ENCODE measurements at places on chromosomes 11 and 22.

- no peak for DNase-seq
Measured at GRCh38 chr11:112610996-112611750, 350.0 kb upstream of the NCAM1 start.

DNA sequence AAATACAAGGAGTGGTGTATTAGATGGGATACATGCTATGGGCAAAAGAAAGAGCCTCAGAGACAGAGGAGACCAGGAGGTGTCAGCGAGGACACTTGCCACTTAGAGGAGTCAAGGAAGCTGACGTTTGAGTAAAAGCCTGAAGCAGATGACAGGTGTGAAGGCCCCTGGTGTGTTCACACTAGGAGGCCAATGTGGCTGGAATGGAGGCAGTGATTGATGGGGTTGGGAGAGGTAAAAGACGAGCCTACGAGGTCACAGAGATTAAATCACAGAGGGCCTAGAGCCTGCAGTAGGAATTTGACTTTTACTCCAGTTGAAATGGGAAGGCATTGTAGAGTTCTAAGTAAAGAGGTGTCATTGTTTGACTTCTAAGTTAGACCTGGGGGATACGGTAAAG, 12.0 kb upstream of the GDPD5 start:
- no peak for DNase-seq

GRCh38 chr22:27513021-27513420, 288.5 kb downstream of the MN1 start:
- no peak for DNase-seq

DNA sequence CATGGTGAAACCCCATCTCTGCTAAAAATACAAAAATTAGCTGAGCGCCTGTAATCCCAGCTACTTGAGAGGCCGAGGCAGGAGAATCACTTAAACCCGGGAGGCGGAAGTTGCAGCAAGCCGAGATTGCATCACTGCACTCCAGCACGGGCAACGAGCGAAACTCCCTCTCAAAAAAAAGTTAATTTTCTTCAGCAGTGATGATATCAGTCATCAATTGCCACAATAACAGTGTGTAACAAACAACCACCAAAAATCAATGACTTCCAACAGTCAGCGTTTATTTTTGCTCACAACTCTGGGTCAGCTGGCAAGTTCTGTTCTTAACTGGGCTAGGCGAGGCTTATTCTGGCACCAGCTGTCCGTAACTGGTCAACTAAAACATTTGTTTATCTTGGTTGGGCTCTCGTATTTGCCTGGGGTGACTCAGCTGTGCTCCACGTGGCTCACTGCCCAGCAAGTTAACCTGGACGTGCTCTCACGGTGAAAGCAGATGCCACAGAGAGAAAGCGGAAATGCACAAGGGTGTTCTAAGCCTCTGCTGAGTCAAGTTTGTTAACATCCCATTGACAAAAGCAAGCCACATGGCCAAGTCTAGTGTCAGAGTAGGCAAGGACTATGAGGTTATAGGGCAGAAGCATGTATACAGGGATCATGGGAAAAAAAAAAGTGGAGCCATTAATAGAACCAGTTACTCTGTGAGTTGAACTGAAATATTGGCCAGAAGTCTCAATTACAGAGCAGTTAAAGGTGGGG, 52.1 kb downstream of the LHFPL7 start:
- DNase-seq, result peak; percentile 12

DNA sequence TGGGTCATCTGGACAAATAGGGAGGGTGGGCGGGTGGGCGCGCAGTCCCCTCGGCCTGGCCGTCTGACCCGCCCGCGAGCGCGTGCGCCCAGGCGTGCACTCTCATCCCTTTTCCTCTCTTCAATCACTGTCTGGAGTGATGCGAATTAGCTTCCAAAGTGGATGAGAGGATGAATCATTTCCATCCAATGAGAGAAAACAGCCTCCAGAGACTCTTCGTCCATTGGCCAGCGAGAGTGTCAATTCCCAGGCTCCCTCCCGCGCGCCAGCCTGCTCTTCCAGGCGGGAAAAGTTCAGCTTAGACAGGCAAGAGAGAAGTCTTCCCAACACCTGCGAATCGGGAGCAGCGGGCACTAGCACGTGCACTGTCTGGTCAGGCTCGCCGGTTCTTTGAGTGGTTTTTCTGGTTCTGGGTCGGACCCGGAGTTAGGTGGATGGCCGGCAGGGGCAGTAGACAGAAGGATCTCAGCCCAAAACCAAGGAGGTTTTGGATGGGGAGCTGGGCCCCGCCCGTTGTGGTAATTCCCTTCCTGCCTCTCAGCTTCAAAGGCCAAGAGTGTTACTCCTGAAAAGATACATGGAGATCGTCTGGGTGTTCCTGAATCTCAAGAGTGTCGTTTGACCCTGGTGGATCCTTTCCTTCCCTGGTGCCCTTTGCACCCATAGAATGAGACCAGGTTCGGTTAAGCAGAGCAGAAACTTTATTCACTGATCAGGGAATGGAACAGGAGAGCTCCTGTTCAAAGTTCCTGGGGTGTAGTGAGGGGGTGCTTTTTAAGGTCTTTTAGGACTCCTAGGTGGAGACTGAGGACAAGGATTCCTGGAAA, 33.4 kb upstream of the GLYATL1 start:
- DNase-seq, result peak; percentile 73

DNA sequence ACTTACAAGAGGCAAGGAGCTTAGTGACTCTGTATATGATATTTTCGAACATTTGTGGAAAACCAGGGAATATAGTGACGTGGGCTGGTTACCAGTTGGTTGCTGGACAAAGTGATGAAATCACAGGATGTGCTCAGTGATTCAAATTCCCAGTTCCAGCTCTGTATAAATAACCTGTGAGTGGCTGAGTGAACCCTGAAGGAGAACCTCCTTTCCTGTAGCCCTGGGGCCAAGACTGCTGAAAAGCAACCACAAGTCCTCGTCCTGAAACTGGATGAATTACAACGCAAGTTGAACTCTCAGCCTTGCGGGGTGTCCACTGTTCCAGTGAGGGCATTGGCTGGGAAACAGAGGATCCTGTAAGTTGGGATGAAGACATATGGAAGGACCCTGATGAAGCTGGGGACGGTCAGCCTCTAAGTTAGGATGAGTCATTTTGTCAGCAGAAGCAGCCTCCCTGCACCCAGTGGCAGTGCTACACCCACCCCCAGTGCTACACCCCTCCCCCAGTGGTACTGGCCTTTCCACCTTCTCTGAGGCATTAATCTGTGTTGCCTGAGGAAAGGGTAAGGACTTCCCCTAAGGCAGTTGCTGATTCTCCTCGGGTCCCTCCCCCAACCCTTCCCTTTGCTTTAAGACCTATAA, 22.0 kb upstream of the CD81 start:
- DNase-seq, result no peak

DNA sequence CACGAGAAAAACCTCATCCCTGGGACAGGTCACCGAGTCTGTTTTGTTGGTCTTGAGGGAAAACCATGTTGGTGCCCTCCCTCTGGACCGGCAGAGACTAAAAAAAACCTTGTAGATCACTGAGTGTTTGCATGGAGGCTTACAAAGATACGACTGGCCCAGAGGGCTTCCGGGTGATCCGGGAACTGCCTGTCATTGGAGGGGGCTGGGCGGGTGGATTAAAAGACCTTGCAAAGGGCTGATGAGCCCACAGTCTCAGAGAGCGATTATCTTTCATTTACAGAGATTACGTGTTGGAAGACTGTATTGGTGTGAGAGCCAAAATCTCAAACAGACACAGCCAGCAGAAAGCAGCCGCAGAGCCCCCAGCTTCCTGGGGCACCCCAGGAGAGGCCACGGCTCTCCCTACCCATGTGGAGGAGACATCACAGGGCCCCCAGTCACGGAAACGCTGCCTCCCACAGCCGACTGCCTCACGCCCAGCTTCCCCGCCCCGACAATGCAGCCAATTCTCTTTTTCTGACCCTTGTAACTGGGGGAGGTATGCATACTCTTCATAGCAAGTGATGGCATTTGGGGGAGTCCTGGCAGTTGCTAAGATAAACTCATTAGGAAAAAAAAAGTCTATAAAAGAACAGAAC, 426.4 kb downstream of the CTTN start:
- peak; percentile 27 for DNase-seq

DNA sequence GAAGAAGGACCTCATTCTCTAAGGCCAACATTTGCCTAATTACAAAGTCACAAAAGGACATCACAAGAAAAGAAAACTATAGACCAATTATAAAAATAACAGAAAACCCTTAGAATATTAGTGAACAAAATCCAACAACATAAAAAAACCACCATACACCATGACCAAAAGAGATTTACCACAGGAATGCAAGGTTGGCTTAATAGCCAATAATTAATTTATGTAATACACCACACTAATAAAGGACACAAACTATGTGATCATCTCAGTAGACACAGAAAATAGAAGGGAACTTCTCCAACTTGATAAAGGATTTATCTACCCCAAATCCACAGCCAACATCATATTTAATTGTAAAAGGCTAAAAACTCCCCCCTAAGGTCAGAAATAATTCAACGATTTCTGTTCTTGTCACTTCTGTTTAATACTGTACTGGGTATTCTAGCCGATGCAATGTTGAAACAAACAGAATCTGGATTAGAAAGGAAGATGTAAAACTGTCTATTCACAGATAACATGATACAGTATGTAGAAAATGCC, 24.9 kb downstream of the CLTCL1 start:
- DNase-seq, result no peak

- DNase-seq, result peak; percentile 3
Measured at GRCh38 chr11:80031014-80031600, 590.3 kb upstream of the TENM4 start.

DNA sequence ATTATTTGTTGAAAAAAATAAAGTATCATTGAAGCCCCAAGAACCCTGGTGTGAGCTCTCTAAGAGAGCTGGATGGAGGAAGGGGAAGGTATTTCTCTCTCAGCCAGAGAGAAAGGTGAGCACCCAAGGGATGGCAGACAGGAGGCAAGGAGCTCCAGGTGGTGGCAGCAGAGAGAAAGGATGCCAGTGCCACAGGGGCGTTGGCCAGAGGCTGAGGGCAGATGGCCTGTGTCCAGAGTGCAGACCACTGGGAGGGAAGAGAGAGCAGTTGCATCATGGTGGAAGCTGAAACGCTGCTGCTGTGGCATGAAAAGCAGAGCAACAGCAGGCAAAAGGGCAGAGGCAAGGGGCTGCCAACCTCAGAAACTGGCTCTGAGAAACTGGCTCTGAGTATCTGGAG, 8.5 kb downstream of the SPON1 start:
- no peak for DNase-seq

DNA sequence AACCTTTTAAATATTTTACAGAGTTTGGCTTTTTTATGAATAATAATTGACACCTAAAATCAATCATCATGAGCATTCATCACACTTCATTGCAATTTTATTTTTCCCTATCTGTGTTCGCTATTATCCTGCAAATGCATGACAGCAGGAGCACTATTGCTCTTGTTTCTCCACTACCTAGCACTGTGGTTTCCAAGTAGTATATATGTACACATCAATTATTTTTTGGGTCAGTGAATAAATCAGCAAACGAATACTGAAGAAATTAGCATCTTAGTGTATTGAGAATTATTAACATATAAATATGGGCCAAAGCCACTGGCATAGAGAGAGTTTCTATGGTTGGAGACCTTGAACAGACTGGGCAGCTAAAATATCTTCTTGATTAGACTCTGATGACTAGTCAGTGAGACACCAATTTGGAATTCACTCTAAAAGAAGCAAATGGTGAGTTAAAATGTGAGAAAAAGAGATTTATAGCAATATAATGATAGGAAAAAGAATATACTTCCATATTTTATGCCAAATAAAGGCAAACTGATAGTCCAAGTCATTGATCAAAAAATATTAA, 731.1 kb upstream of the LUZP2 start:
- DNase-seq, result no peak

DNA sequence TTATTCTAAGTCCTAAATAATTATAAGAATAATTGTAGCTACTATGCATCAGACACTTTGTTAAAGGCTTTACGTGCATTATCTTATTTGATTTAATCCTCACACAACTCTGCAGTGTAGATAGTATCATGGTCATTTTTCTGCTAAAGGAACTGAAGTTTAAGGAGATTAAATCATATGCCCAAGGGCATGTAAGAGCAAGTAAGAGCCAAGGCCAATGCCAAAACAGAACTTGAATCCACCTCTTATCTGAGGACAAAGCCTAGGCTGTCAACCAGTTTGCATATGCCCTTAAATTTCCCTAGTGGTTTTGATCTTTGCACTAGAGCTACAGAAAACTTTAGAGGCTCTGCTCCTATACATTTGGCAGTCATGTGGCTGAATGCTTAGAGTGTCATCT, 65.6 kb upstream of the OR5AK2 start:
- DNase-seq, result no peak

GRCh38 chr22:48245196-48245485, 1482.7 kb downstream of the TBC1D22A start:
- DNase-seq, result no peak

GRCh38 chr11:68048681-68049508, 10.1 kb downstream of the TCIRG1 start:
- no peak for DNase-seq

GRCh38 chr11:113951537-113951936, 23.4 kb upstream of the HTR3A start:
- no peak for DNase-seq

DNA sequence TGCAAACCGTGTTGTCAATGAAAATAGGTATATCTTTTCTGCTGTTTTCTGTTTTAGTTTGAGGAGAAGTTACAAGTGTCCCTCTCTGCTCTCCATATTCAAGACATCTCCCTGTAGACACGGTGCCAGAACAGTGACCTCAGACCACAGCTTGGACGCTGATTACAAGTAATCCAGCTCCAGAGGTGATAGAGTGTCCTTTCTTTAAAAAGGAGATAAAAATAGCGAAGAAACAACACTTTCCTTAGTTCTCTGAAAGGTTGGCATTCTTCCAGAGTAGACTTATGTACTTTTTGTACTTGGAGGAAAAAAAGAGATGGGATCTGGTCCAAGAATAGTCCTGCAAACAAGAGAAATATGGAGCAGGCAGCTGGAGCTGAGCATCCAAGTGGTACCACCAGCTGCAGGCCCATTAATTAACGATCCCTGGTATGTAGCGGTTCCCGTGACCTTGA, 43.0 kb upstream of the WT1 start:
- DNase-seq, result no peak

DNA sequence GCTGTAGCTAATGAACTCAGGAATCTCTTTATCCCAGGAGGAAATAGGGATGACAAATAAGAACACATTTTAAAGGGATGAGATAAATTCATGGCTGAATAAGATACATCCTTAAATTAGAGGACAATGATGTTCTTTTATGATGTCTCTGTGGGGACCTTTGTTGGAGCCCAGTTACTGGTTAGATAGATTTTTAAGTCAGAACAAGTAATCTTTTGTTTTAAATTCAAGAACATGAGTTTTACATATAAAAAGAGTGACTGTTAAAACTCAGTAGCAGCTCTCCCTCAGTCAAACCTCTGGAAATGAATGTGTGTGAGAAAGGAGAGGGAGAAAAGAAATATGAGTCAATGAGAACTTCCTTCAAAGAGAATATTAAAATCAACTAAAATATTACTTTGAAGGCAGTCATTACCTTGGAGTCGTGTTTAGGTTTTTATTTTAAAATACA, 241.6 kb downstream of the SWAP70 start:
- no peak for DNase-seq

DNA sequence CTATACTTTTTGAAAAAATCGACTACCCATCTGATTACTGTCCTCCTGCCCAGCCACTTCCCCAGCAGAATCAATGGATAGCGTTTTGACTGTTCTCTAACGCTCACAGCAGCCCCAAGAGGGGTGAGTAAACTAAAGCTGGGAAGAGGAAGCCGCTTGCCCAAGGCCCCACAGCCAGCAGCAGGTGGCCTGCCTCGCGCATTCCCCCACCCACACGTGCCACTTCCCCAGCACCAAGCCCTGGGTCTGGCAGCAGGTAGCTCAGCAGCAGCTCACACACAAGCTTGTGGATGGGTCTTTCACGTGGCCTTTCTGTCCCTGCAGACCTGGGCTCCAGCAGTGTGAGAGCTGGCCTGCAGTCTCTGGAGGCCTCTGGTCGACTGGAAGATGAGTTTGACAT, 34.3 kb downstream of the TOM1 start:
- no peak for DNase-seq

All from right kidney (tissue), 9 donors.